ENCODE measurements at places on chromosomes 16 and 17.

DNA sequence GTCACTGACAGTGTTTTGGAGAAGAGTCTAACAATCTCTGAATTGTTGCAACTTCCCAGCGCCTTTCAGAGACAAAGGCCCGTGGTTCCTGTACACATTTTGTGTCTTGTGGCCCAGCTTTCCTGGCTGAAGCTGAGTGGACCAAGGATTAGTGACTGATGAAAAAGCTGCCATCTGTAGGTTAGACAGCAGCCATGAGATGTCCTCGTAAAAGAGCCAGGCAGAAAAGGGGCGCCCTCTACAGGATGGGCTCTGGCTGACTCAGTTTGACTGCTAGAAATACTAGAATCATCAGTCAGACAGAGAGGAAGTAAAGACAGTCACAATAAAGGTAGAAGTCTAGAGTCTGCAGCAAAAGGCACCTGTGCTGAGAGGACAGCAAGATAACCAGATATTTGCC lies 26.5 kb upstream of the NF1 start:
- peak; percentile 12 for DNase-seq

DNA sequence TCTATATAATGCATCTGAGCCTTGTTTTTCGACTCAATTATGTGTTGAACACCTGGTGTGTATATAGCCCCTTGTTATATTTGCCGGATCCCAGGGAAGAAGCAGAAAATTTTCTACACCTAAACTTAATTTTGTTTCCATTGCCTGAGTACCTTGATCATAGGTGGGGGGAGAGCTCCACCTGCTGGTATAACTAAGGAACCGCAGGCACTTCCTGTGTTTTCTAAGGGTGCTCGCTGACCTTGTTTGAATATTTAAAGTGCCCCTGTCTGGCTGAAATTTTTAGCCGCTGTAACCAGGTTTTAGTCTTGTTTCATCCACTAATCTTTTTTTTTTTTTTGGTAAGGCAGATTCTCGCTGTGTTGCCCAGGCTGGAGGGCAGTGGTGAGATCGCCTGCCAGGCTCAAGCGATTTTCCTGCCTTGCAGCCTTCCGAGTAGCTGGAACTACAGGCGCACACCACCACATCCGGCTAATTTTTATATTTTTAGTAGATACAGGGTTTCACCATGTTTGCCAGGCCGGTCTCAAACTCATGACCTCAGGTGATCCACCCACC lies 6.5 kb upstream of the NUBP1 start:
- peak; percentile 41 for DNase-seq

GRCh38 chr16:74031551-74031950 lies 265.1 kb upstream of the PSMD7 start:
- no peak for DNase-seq

GRCh38 chr17:42153919-42154742 lies 658 bp downstream of the RAB5C start:
- DNase-seq, result no peak

DNA sequence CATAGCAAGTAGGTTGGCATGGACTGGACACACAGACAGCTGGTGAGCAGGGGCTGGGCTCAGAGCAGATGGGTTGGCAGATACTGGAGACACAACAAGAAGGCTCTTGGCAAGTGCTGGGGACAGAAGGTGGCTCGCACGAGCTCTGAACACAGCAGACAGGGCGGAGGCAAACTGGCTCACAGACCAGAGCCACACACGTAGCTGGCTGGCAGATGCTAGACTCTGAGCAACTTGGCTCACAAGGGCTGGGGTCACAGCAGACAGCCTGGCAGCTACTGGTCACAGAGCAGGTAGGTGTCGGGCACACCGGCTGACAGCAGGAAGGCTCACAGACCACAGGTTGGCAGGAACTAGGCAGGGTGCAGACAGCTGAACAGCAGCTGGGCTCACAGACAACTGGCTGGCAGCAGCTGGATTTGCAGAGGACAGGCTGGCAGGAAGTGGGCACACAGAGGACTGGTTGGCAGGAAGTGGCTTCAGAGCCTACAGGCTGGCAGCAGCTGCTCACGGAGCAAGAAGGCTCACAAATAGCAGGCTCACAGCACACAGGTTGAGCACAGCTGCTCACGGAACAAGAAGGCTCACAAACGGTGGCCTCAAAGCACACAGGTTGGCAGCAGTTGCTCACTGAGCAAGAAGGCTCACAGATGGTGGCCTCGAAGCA lies 725 bp downstream of the KRTAP16-1 start:
- DNase-seq, result no peak

DNA sequence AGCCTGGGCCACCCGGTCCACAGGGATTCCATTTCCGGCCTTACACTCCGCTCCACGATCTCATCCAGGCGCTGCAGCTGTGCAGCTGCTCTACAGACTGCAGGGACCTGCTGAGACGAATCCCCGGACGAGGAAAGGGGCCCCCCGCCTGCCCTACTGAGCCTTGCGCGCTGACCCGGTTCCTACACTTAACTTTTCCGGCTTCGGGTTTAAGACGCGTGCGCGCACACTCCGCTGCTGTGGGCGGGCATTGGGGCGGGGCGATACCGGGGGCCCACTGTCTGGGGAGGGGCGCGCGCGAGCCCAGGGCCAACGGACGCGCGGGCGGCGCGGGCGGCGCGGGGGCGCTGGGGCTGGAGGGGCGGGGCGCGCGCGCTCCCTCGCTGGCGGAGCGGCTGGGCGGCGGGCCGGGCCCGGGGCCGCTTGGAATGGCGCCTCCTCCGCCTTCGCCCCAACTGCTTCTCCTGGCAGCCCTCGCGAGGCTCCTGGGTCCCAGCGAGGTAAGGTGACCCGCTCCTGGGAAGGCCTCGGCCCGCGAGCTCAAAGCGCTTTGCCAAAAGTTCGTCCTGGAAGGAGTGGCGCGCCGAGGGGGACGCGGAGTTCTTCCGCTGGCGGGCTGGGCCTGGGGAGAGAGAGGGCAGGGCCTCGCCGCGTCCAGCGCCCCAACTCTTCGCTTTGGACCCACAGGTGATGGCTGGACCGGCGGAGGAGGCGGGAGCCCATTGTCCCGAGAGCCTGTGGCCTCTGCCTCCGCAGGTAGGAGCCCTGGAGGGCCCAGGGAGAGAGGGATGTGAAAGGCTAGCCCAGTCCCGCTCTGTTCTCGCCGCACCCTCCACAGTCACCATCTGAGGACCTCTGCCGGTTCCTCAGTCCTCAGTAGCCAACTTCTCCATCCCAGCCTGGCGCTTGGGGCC lies at the start of gene TP53I13:
Gene TP53I13, plus strand, starts transcription at position 371 of the 914 bp plus-strand sequence. Its CDS starts 58 bp downstream, at position 429.
- DNase-seq, result peak; percentile 81

- no peak for DNase-seq
Measured at GRCh38 chr17:14046978-14047377, 22.3 kb upstream of the COX10 start.

DNA sequence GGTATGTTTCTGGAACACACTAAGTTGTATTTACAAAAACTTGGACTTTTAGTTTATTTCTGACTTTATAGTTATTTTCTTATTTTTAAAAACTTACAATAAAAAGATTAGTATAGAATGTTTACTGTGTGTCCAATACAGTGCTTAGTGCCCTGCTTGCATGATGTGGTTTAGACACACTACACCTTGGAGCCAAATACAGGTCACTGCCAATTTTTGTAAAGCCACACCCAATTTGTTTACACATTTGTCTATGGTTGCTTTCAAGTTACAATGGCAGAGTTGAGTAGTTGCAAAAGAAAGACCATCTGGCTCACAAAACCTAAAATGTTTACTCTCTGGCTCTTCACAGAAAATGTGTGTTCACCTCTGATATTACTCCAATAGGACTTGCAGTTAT lies 807.1 kb downstream of the KCNJ2 start:
- no peak for DNase-seq

- no peak for DNase-seq
Measured at GRCh38 chr16:48408688-48409087, 23.5 kb upstream of the SIAH1 start.

DNA sequence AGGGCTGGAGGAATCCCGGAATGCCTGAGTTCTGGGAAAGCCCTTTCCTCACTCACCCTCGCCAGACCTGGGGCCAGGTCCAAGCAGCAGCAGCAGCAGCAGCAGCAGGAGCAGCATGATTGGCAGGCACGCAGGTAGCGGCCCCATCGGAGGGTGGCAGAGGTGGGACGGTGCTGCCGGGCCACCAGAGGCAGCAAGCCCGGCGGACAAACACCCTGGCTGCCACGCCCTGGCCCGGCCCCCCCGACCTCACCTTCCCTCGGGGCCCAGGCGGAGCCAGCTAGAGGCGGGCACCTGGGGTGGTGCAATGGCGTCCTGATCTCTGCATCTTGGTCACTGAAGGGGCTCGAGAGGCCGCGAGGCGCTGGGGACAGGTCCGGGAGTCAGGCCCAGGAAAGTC lies 122.4 kb downstream of the LAT start:
- no peak for DNase-seq

GRCh38 chr17:75418531-75418930 lies 13.1 kb upstream of the GRB2 start:
- no peak for DNase-seq

GRCh38 chr16:49348408-49349176 lies 25.0 kb upstream of the C16orf78 start:
- DNase-seq, result no peak

DNA sequence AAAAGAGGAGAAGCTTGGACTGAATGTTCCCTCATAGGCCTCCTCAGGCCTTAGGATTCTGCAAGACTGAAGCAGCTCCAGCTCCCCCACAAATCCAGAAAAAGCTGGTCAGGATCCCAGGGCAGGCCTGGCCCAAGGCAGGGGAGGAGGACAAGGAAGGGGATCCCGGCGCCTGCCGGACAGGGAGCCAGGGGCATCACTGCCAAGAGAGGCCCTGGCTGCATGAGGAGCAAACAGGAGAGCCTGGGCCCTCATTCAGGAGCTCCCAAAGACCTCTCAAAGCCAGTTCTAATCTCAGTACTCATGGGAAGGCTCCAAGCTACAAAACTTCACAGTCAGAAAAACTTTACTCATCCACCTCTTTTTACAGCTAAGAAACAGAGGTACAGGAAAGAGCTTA lies 67.3 kb downstream of the ZNF423 start:
- DNase-seq, result no peak

DNA sequence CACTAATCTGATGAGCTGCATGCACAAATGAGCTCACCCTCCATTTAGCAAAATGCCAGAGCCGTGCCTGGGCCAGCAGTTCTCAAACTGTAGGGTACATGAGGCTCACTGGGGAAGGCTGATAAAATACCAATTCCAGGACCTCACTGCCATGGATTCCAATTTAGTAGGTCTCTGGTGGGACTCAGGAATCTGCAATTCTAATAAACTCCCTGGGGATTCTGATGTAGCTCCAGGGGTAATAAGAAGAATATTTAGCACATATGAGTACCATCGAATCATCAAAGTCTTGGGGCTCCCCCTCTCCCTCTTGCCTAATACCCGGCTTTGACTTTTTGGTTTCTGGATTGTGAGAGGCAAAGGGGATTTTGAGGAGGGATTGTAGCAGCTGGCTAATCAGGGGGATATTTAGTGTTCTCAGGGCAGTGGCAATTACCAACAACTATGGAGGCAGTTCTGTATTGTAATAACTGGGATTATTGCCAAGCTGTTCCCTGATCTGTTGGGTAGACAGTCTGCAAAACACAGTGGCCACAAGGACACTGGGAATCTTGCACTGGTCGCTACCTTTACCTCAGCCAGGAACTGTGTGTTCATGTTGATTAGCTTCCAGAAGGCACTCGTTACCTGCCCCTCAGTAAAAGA lies 140.4 kb downstream of the SHISA9 start:
- no peak for DNase-seq

- no peak for DNase-seq
Measured at GRCh38 chr17:75155191-75155601, 884 bp upstream of the JPT1 start.

GRCh38 chr17:29102741-29103181 lies 59.8 kb downstream of the PIPOX start:
- DNase-seq, result no peak

DNA sequence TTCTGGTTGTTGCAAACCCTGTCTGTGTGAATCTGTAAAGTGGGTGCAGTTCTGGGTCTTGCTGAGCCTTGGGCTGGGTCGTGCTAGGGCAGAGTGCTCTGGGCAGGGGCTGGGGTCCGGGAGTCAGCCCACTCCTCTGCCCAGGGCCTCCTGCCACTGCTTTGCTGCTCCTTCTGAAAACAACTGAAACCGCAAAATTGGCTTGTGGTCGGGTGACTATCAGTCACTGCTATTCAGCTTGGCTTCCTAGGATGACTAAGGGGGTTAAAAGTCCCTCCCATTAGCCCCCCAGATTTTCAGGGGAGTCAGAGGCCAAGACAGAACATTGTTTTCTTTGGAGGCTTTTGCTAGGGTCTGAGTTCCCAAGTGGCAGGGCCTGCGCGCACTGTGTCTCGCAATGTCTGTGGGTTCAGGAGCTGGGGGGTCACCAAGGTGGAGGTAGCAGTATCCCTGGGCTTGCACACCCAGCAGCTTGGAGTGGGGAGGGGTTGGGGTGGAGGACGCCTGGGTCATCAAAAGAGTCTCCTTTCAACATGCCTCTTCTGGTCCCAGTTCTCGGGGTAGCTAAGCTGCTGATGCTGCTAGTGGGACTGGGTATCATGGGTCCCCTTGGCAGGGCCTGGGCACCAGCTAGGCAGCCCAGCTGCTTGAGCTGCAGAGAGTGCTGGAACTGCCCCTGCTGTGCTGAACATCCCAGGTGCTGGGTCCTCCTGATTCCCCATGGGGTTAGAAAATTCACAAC lies 13.5 kb upstream of the TBX21 start:
- peak; percentile 61 for DNase-seq

DNA sequence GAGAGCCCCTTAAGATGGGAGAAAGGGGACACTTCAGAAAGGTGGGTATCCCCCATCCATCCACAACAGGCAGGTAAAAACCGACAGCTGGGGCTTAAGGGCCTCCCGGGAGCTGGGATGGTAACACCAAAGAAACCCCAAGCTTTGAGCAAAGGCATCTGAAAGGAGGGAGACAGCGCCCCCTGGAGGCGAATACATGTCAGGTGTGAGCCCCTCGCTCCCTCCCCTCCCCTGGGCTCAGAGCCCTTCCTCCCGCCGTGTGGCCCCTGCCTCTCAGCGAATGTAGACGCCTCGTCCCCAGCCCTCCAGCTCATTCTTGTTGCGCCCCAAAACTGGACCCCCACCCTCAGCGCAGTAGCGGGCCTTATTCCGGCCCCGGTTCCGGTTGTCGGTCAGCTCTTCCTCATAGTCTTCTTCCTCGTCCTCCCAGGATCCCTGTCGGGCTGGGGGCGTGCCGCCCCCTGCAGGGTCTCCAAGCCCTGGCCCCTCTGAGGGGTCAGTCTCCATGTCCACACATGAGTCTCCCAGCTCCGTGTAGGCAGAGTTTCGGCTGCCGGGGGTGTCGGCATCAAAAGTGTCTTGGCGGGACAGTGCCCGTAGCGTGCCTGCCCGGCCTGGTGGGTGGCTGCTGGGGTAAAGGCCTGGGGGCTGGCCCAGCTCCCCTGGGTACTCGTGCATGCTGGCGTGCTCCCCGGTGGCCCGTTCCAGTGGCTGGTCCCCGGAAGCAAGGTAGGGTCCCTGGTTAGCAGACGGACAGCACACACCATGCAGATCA lies 9.1 kb upstream of the ARL5C start:
- peak; percentile 63 for DNase-seq

- no peak for DNase-seq
Measured at GRCh38 chr17:33291248-33292200, 1.6 kb downstream of the ASIC2 start.

DNA sequence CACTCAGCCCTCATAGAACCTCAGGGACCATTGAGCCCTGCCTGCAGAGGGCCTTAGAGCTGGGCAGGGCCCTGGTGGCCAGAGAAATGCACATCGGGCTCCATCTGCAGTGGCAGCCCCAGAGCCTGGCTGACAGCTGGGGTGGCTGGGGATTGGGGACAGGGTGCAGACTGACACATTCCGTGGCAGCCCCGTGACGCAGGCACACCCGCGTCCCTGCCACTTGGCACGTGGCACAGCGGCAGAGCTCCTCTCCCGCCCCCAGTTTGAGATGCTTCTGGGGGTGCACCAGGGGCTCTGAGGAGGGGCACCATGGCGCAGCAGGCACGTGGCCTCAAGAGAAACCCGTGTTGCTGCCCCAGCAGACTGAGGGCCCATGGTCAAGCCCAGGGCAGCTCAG lies 2.2 kb downstream of the FBXL16 start:
- no peak for DNase-seq
